KBM-7 (cell line): ENCODE measurements at places on chromosomes 2 and 18.
A peak's percentile ranks its signal among the peaks of the same experiment; 100 is the strongest.

GRCh38 chr2:46325182-46325928 lies 28.1 kb downstream of the EPAS1 start:
- no peak for DNase-seq

DNA sequence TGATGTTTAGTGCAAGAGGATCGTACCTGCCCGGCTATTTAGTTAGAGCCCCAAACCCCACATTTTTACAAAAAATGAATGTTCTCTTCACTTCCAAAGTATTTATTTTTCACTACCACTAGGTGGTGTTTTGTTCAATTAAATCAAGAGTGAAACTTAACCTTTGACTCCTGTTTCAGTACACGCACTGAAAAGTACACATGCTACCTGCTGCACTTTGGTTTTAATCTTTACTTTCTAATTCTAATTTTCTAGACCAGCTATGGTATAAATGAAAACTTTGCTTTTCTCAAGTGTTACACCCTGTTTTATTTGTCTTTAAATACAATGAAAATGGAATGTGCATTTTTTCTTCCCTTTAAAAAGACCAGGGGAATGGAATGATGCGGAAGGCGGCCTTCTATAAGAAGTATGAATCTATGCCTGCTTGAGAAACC lies 31.4 kb upstream of the CHN1 start:
- peak; percentile 17 for DNase-seq

- DNase-seq: no peak
Observed at GRCh38 chr2:211413746-211414145, 857.3 kb downstream of the CPS1 start.

- no peak for DNase-seq
Observed at GRCh38 chr2:188303363-188304031, 11.8 kb downstream of the GULP1 start.

GRCh38 chr2:234165421-234165820 lies 114.9 kb downstream of the SPP2 start:
- no peak for DNase-seq
